ENCODE measurements at places on chromosomes 3 and 15.

DNA sequence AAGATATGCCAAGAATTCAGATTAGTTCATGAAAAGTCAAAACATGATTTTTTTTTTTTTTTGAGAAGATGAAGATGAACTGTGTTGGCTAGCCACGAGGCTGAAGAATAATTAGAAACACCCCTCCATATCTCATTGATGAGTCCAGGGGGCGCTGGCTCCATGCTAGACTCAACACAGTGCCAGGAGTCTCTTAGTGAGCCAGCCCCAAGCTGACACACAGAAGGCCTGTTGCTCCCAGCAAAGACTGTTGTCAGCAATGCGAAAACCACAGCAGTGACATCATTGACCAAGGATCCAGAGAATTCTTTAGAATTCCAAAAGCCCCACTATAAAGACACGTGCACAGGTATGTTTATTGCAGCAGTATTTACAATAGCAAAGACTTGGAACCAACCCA is 185.2 kb downstream of the ANXA2 start:
- DNase-seq = peak; percentile 28
- H3K36me3 ChIP-seq = no peaks in the 10 kb centered on the region
- no peak overlapping the region for H3K27ac ChIP-seq
- no peak overlapping the region for H3K4me3 ChIP-seq
- H3K27me3 ChIP-seq = peaks cover 8% of the 10 kb centered on the region

- no peaks in the 10 kb centered on the region for H3K4me1 ChIP-seq
- 0 out of 2 replicates have a peak, but pooled peaks cover 4% of the 10 kb centered on the region for H3K27me3 ChIP-seq
- DNase-seq = no peak
- no peaks in the 10 kb centered on the region for H3K36me3 ChIP-seq
- H3K4me3 ChIP-seq = no peak overlapping the region
Observed at GRCh38 chr3:56365905-56366640, 102.2 kb downstream of the ERC2 start.

- no peaks in the 10 kb centered on the region for H3K27me3 ChIP-seq
- DNase-seq = no peak
- H3K4me1 ChIP-seq = no peaks in the 10 kb centered on the region
- H3K4me3 ChIP-seq = no peak overlapping the region
- H3K27ac ChIP-seq = no peak overlapping the region
Observed at GRCh38 chr3:9659849-9660248, 10.5 kb downstream of the MTMR14 start.

- no peaks in the 10 kb centered on the region for H3K27me3 ChIP-seq
- DNase-seq = no peak
- no peaks in the 10 kb centered on the region for H3K36me3 ChIP-seq
- no peak overlapping the region for H3K27ac ChIP-seq
- no peak overlapping the region for H3K4me3 ChIP-seq
Observed at GRCh38 chr15:79886124-79886523, 10.7 kb downstream of the MTHFS start.

DNA sequence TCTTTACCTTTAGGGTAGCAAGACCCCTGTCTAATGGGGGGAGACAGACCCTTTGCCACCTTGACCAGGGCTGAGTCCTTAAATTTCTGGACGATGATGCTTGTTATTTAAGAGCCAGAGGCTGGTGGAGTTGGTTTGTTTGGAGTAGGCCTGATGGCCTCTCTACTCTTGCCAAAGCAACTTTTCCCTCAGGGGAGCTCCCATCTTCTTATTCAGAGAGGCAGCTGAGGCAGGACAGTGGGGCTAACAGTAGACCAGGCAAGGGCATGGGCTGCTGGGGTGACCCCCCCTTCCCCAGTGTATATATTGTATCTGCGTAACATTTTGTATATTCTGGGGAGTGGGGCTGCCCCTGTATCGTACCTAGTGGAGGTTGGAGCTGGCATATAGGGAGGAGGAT is 10.3 kb downstream of the RPS17 start:
- no peaks in the 10 kb centered on the region for H3K36me3 ChIP-seq
- H3K4me3 ChIP-seq = no peak overlapping the region
- H3K27ac ChIP-seq = no peak overlapping the region

- H3K36me3 ChIP-seq = no peaks in the 10 kb centered on the region
- H3K4me3 ChIP-seq = no peak overlapping the region
- H3K27ac ChIP-seq = no peak overlapping the region
- H3K27me3 ChIP-seq = no peaks in the 10 kb centered on the region
- DNase-seq = no peak
- peaks cover 35% of the 10 kb centered on the region for H3K4me1 ChIP-seq
Observed at GRCh38 chr3:111210866-111211564, 139.4 kb downstream of the NECTIN3 start.

- no peak for DNase-seq
- H3K27ac ChIP-seq = no peak overlapping the region
- H3K27me3 ChIP-seq = no peaks in the 10 kb centered on the region
Observed at GRCh38 chr15:85356276-85356675, 24.1 kb upstream of the AKAP13 start.

- no peak overlapping the region for H3K27ac ChIP-seq
- H3K4me1 ChIP-seq = peaks cover 12% of the 10 kb centered on the region
- no peak overlapping the region for H3K4me3 ChIP-seq
- no peaks in the 10 kb centered on the region for H3K27me3 ChIP-seq
- no peak for DNase-seq
Observed at GRCh38 chr3:52006820-52007133, 11.1 kb upstream of the RPL29 start.

- no peaks in the 10 kb centered on the region for H3K27me3 ChIP-seq
- H3K4me1 ChIP-seq = peaks cover 22% of the 10 kb centered on the region
- H3K36me3 ChIP-seq = no peaks in the 10 kb centered on the region
- DNase-seq = no peak
- H3K27ac ChIP-seq = no peak overlapping the region
Observed at GRCh38 chr3:61820306-61820992, 259.1 kb downstream of the PTPRG start.

Data from GM23248 (cell line).